ENCODE measurements at places on chromosomes 5 and 9.

GRCh38 chr9:127812936-127813675 is 10.4 kb downstream of the FPGS start:
- no peak for DNase-seq

DNA sequence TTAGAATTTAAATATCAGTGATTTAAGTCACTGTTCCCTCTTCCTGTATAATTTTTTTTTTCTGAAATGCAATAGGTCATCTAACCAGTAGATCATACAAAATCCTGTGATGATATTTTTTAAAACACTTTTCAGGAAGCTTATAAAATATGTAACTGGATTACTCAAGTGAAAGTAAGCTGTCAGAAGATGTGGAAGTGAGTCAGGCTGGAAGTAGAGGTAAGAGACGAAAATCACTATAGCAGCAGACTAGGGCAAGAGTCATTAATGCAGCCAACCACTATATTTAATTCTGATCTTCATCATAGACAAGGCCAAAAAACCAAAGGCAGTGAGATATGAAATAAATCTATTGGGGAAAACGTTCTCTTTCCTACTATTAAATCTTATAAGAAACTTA is 65.7 kb upstream of the C6 start:
- DNase-seq: no peak

DNA sequence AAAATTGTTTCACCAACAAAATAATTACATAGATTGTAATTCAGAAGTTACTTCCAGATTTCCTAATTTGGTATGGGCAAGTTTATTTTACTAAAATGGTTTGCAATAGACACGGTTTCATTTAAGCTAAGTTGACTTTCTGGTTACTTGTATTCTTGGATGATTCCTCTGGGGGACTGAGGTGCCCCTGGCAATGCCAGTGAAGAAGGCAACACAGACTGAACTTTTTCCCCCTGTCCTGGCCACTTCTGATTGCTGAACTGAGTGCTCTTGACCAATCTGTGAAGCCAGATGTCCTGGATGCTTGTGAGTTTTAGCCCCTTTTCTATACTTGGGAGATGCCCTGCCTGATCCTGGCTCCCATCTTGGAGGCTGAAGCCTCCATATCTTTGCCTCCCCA is 66.3 kb upstream of the FANCC start:
- DNase-seq: no peak

- DNase-seq: no peak
Observed at GRCh38 chr5:61289241-61289640, 42.8 kb upstream of the ZSWIM6 start.

- DNase-seq: no peak
Observed at GRCh38 chr5:128536254-128537220, 1.5 kb downstream of the FBN2 start.

DNA sequence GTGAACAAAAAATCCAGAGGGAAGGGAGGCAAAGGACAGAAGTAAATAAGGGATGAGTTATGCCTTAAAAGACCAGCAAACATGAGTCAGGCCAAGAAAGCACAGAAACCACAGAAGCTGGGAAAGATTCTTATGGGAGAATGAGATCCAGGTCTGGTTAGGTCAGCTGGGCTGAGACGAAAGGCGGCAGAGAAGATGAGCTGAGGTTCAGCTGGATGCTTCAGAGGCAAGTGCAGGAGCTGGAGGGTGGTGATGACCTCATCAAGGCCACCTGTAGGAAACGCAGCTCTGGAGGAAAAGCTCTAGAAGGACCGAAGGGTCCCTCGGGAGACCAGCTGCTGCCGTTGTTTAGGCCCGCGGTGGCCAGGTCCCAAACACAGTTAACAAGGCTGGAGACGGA is 152.0 kb downstream of the MYO10 start:
- no peak for DNase-seq

- no peak for DNase-seq
Observed at GRCh38 chr5:93076096-93076495, 504.9 kb downstream of the NR2F1-AS1 start.

DNA sequence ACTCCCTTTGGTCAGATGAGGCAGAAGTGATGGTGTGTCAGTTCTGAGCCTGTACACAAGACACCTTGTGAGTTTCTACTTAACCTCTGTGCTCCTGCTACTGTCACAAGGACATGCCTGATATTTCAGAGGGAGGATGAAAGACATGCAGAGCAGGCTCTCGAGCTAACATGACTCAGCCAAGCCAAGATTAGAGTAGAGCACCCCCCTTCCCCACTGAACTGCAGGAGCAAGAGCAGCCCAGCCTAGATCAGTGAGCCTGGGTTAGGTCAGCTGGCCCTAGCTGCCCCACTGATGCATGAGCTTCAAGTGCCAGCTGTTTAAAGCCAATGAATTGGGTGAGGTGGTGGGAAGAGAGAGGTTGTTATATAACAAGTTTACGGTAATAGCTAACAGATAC is 36.7 kb downstream of the BRINP1 start:
- no peak for DNase-seq

- no peak for DNase-seq
Observed at GRCh38 chr5:179326122-179326927, 18.9 kb downstream of the ADAMTS2 start.
